EH (cell line): ENCODE measurements at places on chromosomes 2 and 18.

- no peak for DNase-seq
These were observed 25.6 kb upstream of the TGIF1 start for GRCh38 chr18:3424280-3424890.

- no peak for DNase-seq
These were observed 264.3 kb upstream of the SLC39A10 start for GRCh38 chr2:195392446-195393336.

- no peak for DNase-seq
These were observed 1224.8 kb downstream of the SUCLG1 start for GRCh38 chr2:83234246-83234645.

DNA sequence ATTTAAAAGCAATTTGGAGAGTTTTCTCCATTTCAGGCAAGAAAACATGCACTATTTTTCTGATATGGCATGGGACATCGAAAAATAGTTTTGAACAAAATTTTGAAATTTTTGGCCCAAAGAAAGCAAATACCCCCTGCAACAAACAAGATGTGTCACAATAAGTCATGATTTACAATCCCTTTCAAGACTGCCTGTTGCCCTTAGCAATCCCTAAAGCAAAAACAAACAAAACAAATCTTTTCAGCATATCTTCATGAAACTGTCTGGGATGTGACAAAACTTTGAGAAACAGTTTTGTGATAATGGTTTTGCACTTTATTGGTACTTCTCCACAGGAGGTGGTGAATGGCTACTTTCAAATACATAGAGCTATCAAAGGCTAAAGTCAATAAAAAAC is 1888.7 kb upstream of the PIK3C3 start:
- DNase-seq, result no peak

DNA sequence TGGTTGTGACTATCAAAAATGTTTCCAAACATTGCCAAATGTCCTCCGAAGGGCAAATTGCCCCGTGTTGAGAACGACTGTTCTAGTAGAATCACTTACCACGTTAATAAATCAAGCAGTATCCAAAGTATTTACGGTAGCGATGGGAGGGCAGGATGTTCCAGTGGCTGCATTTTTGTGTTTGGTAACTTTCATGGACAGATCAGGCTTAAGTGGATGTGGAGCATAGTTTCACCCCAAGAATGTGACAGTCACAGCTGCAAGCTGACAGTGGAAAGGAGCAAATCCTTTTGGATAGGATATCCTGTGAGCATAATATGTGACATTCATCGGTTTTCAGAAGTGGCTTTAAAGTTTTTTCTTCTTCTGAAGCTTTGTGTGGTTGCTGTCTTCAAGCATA is 46.3 kb upstream of the DARS1 start:
- no peak for DNase-seq

DNA sequence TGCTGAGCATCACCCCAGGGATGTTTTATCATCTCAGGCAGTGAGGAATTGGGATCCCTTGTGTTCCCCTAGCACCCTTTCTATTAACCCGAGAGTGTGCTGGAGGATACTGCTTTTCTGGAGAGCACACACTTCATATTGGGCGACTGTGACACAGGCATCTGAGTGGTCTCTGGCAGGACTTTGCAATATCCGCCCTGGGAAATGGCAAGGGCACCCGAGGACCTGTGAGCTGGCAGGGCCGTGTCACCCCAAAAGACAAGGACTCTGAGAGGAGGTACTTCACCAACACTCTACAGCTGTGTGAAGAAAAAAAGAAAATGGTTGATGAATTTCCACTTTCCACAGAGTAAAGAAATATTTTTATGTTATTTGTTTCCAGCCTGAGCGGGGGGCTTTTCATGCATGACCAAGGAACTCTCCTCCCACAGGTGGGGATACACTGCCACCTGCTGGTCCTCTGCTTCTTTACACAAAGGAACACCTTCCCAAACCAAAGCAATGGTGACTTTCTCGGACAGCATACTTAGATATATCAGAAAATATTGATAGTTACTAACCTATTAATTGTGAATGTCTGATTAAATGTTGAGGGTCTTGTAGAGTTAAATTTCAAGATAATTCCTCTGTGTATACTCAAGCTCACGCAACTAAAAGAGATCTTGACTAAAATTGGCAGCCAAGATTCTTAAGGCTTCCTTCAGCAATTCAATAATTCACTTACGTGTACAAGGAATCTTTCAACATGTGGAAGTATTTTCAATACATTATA is 45.9 kb upstream of the REG3G start:
- no peak for DNase-seq

DNA sequence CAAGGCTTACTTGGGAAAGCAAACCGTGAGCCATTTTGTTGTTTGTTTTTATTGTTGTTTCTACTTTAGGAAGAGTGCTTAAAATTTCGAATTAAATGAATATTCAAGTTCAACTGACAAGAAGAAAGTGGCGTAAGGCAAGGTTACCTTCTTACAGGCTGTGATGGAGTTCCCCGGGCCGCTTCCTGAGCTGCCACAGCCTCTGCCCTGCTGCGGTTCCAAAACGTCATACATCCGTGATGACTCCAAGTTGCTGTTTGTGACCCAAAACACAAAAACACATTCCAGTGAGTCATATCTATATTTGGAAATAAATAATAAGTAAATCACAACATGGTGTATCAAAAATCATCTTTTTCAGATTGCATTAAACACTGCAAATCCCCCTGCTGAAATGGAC is 49.7 kb downstream of the SPHKAP start:
- DNase-seq, result peak; percentile 41

- DNase-seq, result no peak
These were observed 24.1 kb upstream of the PLEKHM3 start for GRCh38 chr2:208049441-208049840.

- DNase-seq, result no peak
These were observed 197.0 kb downstream of the HRH4 start for GRCh38 chr18:24657444-24657842.

DNA sequence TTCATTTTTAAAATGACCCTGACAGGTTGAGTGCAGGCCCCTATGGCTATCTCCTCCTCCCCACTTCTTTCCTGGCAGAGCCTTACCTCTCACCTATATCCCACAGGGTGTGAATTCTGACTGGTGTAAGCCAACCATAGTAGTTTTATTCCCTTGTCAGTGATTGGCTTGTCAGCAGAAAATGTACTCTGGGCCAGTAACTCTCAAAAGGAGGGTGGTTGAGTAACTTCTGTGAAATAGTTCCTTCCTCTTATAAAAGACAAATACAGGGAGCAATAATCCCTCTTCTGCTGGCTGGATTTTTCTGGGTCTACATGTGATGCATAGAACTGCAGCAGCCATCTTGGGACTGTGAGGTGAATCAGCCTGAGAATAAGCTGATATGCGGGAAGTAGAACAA is 83.4 kb downstream of the RAPH1 start:
- DNase-seq, result peak; percentile 31

- DNase-seq, result no peak
These were observed 208.0 kb downstream of the PTGR3 start for GRCh38 chr18:75000920-75001319.

- DNase-seq, result no peak
These were observed 289.1 kb downstream of the GULP1 start for GRCh38 chr2:188580738-188581137.

DNA sequence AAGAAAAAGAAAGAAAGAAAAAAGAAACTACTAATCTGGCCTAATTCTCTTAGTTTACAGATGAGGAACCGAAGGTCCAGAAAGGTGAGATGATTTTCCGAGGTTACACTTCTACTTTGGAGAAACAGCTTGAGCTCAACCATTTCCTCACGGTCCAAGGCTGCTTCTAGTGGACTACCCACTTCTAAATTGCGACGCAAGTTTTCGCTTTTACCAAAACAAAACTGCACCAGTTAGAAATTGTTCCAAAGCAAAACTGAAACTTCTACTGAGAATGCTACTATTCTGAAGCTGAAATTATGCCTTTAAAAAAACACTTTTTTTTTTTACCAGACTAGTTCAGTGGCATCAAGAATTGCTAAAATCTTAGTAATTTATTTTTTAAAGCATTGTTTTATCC is 101.6 kb downstream of the INO80D start:
- no peak for DNase-seq

GRCh38 chr18:9757827-9758621 is 49.9 kb downstream of the RAB31 start:
- DNase-seq, result peak; percentile 76

- DNase-seq, result no peak
These were observed 584.6 kb upstream of the KLHL29 start for GRCh38 chr2:22800412-22800811.

GRCh38 chr2:42047488-42048298 is at the start of gene PKDCC:
PKDCC (plus strand) TSS chr2:42048021; CDS start chr2:42048200, 179 bp downstream.
- DNase-seq, result peak; percentile 82

GRCh38 chr2:171431677-171432167 is 2.1 kb downstream of the METTL8 start:
- no peak for DNase-seq

DNA sequence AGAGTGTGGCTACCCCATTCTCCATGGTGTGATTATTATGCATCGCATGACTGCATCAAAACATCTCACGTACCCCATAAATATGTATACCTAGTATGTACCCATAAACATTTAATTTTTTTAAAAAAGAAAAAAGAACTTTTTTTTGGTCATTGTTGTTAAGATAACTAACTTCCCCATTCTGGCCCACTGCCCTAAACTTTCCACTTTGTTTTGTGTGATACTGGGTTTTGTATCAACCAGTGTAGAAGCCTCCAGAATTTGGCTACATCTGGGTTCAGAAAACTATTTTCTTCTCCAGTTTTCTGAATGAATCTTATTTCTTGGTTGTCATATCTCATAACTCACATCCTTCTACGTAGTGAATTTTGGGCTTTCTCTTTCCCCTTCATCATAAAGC is 62.3 kb upstream of the NABP1 start:
- no peak for DNase-seq

DNA sequence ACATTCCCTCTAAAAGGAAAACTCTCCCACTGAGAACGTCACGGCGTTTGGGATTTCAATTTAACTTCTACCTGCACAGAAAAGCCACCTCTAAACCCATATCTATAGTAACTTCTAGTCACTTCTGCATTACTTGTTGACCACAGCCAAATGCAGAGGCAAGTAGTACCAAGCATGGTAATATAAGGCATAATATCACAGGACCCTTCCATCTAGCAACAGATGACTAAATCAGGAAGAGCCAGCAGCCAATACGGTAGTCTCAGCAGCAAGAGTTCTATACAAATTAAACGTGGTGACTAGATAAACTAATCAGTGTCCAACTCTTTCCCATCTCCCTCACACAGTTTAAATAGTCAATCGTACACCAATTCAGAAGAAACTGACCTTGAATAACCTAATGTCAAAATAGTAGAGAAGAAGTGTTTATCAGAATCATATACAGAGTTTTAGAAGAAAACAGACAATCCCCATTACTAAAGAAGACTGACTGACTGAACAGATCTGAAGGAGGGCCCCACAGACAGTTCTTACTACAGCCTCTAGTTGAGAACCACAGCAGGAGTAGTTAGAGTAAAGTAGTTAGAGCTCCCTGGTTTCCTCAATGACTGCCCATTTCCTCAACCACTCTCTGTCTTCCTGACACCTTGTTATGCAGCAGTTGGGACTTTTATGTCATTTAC is 30.0 kb downstream of the MEMO1 start:
- DNase-seq, result peak; percentile 41

- no peak for DNase-seq
These were observed 5.9 kb downstream of the ARID5A start for GRCh38 chr2:96542357-96542977.

GRCh38 chr2:207408086-207408794 is 121.5 kb upstream of the CREB1 start:
- peak; percentile 47 for DNase-seq

DNA sequence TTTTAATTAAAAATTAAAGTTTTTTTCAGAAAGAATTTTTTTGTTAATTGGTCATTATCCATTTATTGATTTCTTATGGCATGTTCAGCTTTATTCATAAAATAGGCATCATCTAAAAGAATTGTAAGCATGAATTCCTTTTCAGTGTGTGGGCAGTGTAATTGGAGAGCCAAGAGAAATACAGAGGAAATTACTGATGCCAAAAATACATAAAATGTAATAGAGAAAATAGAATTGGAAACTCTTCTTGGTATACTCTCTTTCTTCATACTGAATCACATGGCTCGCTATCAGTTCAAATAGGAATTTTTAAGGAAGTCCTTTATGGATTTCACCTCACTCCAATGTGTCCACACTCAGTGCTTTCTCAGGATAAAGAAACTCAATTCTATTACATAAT is 663.6 kb upstream of the NRXN1 start:
- DNase-seq, result no peak

- DNase-seq, result no peak
These were observed 96.7 kb downstream of the GALR1 start for GRCh38 chr18:77346208-77346810.
